ENCODE measurements at places on chromosomes 11 and 22.

- DNase-seq: no peak
Measured at GRCh38 chr11:17547051-17547577, at the start of gene OTOG. Gene OTOG, plus strand, starts transcription at chr11:17547259. Its CDS starts 114 bp downstream, at chr11:17547373.

DNA sequence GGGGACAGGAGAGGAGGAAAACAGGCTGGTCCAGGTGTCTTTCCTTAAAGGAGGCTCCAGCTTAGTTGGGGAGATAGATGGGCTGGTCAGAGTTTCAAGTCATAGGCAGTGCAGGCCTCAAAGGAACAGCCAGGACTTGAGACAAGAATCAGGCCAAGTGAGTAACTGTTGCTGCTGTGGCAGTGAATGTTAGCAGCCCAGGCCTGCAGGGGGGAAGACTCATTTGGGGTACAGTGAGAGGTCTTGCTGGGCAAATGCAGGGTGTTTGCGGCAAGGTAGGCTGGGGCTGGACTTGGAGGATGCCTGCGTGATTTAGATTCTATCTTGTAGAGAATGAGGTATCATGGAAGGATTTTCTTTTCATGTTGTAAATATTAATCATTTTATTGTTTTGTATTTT is 24.1 kb downstream of the PTPRJ start:
- DNase-seq: no peak

- DNase-seq: peak; percentile 89
Measured at GRCh38 chr11:43311791-43312607, at the start of gene API5. Gene API5, plus strand, starts transcription at chr11:43311996. Its CDS starts 132 bp downstream, at chr11:43312128.

DNA sequence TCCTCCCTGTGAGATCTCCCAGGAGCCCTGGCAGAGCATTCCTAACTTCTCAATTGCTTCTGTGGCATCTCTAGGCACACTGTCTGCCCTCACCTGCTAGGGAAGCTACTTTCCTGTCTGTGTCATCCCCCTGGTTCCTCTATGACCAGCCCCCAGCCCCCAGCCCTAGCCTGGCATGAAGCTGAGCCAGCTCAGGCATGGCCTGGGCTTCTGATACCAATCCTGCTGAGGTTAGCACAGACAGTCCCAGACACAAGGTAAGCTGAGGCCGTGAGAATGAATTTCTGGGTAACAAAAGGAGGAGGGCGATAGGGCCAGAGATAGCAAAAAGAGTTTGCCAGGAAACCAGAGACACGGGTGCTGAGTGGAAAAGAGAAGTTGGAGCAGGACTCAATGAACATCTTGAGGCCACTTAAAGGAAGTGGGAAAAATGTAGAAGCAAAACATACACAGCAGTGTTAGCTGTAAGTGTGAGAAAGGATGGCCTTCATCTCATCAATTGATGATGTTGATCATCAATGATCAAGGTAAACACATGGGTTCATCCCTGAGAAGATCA is 87.6 kb upstream of the PICALM start:
- no peak for DNase-seq

- DNase-seq: no peak
Measured at GRCh38 chr22:48605856-48606481, 1221.7 kb downstream of the BRD1 start.

- no peak for DNase-seq
Measured at GRCh38 chr22:23562186-23562585, 17.9 kb downstream of the IGLL1 start.

DNA sequence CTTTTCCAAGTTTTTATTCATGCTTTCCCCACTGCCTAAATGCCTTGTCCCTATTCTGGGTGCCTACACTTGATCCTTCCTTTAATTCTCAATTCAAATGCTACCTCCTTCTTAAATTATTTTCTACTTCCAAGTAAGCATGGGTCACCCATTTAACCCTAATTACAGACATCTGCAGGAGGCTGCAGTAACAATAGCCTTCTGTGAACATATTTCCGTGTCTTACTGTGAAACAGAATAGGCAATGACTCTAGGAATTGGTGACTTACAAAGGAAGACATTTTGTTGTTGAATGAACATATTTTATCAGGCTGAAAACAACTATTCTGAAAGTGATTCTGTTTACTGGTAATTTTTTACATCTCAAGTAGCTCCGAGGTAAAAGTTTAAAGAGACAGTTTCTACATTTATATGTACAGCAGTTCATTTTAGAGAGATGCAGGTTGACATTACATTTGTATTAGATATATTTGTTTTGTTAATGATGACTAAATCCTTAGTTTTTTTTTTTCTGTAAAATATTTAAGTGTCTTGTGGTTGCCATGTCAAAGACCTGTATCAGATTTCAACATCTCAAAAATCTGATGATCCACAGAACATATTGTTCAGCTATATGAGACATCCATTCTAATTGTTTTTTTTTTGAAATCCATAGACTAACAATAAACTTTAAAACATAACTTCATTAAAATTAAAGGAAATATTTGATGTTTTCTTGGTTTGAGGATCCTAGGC is 316.8 kb downstream of the CASP12 start:
- no peak for DNase-seq

DNA sequence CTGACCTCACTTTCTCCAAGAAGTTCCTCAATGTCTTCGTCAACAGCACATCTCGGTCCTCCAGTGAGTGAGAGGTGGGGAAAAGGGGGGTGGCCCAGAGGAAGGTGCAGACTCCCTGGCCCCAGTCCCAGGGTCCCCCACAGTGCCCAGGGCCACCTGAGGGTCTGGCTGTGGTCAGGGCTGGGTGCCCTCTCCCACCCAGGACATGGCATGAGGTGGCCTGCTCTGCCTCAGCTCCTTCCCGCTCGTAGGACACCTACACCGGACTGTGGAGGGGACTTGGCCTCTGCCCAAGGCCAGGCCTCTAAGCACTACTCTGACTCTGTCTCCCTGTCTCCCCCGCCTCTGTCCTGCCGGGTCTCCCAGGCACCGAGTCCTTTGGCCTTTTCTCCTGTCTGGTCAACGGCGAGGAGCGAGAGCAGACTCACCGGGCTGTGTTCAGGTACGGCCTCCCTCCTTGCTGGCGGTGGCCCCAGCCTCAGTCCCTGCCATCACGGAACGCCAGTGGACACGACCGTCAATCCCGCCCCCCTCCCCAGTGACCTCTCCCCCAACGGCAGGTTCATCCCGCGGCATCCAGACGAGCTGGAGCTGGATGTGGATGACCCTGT is 4.5 kb downstream of the MAPK8IP2 start:
- DNase-seq: no peak

GRCh38 chr11:95788921-95789505 is 569 bp downstream of the FAM76B start:
- DNase-seq: peak; percentile 8

DNA sequence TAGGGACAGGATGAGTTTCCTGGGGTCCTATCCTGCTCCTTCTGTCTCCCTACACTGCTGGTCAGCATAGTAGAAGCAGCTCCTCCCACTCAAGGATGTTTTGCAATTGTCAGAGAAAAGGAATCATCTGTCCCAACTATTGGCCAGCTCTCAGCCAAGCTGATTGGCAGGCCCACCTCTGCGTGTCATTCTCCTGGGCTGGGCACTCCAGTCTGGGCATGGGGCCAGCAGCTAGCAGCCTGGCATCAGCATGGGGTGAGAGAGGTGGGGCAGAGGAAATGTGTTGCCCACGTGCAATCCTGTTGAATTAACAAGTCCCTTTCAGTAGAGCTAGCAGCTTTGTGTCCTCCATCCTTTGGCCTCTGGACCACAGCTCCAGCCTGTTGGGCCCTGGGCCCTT is 14.1 kb downstream of the ANKK1 start:
- DNase-seq: no peak
